GM23248 (cell line): ENCODE measurements at places on chromosomes 16 and 17.

- peak; percentile 37 for DNase-seq
These were observed 3.9 kb downstream of the PLEKHG4 start for GRCh38 chr16:67283039-67283825.

DNA sequence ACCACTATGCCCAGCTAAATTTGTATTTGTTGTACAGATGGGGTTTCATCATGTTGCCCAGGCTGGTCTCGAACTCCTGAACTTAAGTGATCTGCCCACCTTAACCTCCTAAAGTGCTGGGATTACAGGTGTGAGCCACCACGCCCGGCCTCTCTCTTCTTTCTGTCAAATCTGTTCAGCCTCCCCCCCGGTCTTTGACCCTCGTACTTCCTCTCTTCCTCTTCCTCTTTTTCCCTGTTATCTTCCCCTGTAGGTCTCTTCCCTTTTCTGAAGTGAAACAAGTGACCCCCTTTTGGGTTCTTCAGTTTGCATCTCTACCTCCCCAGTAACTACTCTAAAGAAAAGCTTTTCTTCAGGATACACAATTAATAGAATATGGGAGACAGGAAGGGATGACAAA, 31.7 kb upstream of the DHX40 start:
- DNase-seq, result no peak

DNA sequence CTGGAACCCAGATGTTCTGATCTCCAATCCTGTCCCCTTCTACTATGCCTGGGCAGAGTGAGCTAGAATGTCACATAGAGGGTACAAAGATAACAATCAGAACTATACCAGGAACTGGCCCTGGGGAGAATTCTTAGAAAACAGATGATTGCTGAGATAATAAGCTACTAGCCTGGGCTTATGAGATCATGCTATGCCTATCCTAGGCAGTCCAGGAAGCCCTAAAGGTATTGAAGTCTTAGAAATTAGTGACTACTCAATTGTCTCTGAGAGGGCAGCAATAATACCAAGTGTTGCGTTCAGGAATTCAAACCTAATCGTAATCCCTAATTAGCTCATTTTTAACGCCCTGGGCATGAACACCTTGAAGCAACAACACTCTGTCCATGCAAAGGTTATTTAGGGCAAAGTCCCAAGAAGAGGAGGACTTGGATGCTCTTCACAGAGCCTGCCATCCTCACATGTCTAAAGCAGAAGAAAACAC, 77.1 kb downstream of the MMD start:
- DNase-seq, result no peak

GRCh38 chr17:38994026-38994425, 26.8 kb upstream of the FBXO47 start:
- no peak for DNase-seq

- no peak for DNase-seq
These were observed 26.2 kb downstream of the NSMCE1 start for GRCh38 chr16:27242398-27242797.

DNA sequence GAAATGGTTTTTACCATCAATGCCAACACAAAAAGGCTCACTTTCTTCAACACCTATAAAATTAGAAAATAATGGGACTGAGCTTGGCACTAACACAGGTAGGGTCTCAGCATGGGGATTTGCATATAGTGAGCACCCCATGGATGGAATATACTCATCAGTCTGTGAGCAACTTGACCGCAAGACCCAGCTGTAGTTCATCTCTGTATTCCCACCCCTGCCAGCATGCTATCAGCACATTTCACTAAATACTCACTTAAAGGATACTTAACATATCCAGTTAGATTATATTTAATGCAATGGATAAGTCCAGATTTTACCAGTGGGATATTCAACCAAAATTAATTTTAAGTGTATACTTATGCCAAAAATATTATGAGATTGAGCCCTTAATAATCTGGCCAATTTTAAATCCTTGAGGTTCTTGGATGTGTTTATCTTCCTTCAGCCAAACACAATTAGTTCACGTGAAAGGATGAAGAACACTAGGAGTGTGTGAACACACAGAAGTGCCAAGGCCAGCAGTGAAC, 66.7 kb downstream of the C16orf95 start:
- no peak for DNase-seq

GRCh38 chr16:2675021-2675420, 7.3 kb upstream of the KCTD5 start:
- DNase-seq, result no peak

DNA sequence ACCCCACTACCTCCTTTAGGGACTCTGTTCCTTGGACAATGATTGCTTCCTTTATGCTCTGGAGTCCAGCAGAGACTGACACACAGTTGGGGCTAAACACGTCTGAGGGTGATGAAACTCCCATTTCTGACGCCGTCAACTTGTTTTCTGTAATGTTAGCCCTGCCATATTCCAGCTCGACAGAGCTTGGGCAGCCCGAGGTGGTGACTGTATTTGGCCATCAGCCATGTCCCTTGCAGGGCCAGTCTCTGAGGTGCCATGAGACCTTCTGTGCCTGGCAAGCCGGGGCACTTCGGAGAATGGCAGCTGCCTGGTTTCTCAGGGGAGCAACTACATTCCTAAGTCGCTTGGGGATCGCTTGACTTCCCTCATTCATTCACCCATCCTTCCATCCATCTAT, 278.9 kb upstream of the TNRC6C start:
- no peak for DNase-seq

- DNase-seq, result no peak
These were observed 21.5 kb upstream of the PHB1 start for GRCh38 chr17:49436174-49436573.

DNA sequence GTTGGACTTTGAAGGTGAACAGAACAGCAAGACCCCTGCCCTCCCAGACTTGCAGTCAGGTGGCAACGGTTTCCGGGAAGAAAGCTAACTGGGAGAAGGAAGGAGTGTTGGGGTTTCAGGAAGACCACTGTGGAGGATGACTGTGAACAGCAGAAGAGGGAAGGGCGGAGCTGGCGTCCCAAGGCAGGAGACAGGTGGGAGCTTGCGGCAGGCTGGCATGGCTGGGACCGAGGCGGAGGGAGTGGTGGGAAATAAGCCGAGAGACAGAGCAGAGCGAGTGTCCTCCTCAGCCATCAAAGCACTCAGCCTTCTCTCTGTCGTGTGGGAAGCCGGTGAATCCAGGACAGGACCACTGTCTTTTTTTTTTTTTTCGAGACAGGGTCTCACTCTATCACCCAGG, 108.5 kb upstream of the CACNG5 start:
- DNase-seq, result no peak
